HT1080 (cell line): ENCODE measurements at places on chromosomes 2 and 18. TPM values are rescaled to one million over a fixed set of nuclear protein-coding genes. Genes with fewer than 3 reads are reported as not detected.

The ABCG8 gene
- not detected in 2 replicates for total RNA-seq

The ATOH8 gene
- total RNA-seq, result 2.1 and 3.8 TPM in 2 replicates

The PPIG gene
- total RNA-seq, result 18.2 and 24.0 TPM in 2 replicates

DNA sequence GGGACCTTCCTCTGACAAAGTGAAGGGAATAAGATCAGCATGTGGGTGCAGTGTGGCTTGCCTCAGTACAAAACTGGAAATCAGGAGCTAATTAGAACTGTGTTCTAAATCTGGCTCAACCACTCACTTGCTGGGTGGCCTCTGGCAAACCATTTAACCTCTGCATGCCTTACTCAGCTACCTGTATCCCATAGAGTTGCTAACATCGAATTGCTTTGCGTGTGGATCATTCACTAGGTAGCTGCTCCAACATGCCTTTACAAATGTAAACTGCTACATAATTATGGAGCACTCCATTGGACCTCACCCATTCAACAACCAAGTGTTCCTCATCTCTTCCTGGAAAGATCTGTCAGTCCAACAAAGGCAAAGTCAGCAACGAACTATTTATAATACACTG lies 19.0 kb downstream of the PLEKHM3 start:
- DNase-seq, result no peak

- peak; percentile 20 for DNase-seq
Observed at GRCh38 chr2:159714247-159714930, 2.1 kb downstream of the MARCHF7 start.
